SK-N-SH treated with all-trans-retinoic acid at 6 μM for 48 hours (cell line): ENCODE measurements at places on chromosomes 2 and 18.
A peak's percentile ranks its signal among the peaks of the same experiment; 100 is the strongest.

GRCh38 chr2:74080346-74080745 lies 67.4 kb downstream of the BOLA3 start:
- ATAC-seq: no peak

DNA sequence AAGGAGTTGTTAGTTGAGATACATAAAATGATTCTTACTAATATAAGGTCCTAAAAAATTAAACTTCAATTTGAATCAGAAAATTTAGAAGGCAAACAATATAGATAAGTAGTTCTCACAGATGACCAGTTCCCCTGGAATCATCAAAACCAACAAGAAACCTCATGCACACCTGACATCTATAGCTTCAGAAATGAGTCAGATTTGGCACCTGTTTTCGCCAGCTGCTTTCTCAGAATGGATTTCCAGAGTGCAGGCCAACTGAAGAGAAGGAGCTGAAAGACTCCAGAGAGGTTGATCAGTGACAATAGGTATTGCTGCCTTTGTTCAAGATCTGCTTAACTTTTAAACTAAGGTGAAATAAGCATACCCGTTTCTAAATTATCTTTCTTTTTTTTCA lies 192.4 kb downstream of the RDH14 start:
- ATAC-seq: no peak

DNA sequence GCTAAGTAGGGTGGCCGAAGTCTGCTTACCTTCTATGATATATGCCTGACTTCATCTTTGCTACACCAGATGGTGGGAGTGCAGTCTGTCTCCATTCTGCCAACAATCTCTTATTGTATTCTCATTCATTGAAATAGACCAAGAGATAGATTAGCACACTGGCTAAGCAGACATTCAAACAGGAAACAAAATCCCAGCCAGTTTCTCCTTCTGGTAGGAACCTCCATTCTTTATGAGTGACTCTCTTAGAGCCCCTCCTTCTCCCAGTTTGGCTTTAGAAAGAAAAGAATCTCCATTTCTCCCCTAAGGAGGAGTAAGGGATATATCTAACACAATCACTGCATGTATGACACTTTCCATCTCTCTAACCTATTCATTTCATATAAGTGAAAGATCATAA lies 118.9 kb upstream of the COL5A2 start:
- ATAC-seq: peak; percentile 51

- ATAC-seq: no peak
Observed at GRCh38 chr2:98870516-98871158, 65.4 kb downstream of the CRACDL start.

DNA sequence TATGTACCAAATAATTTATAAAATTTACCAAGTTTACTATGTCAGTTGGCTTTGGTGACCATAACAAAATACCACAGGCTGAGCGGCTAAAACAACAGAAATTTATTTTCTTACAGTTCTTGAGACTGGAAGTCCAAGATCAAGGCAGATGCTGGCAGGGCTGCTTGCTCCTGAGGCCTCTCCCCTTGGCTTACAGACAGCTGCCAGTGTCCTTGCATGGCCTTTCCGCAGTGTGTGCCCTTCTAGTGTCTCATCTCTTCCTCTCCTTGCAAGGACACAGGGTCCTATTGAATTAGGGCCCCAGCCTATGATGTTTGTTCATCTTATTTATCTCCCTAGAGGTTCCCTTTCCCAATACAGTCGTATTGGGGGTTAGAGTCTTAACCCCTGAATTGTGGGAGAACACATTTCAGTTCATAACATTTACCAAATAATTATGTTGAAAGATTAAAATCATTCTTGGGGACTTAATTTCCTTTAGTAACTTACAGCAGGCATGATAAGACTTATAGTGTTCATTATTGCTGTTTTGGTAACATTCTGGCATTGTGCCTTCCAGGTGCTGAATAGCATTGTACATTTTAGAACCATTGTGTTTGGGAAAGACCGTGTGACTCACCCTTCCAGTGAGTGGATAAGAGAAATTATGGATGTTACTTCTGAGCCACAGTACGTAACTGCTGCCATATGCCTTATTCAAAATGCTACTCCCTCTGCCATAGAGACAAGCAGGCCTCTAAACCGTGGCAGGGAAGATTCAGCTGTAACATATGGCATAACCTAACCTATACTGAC lies 317.5 kb downstream of the TMX3 start:
- no peak for ATAC-seq

- no peak for ATAC-seq
Observed at GRCh38 chr18:52069201-52069600, 270.8 kb upstream of the DCC start.

- ATAC-seq: peak; percentile 18; the same call in 1 of the 3 replicates
Observed at GRCh38 chr2:224946895-224947294, 95.4 kb downstream of the DOCK10 start.

DNA sequence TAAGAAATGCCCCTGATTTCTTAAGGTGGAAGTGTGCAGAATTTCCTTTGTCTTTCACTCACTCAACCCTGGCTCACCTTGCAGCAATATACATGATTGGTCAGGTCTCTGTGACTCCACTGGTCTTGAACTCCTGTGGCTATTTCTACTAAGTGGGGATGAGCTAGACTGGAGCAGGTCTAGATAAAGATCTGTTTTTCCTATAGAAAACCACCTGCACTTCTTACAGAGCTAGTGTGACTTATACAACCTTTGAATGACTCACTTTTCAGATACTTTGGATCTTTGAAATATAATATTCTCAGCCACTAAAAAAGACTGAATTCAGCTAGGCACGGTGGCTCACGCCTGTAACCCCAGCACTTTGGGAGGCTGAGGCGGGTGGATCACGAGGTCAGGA lies 98.5 kb upstream of the KCTD1 start:
- no peak for ATAC-seq

DNA sequence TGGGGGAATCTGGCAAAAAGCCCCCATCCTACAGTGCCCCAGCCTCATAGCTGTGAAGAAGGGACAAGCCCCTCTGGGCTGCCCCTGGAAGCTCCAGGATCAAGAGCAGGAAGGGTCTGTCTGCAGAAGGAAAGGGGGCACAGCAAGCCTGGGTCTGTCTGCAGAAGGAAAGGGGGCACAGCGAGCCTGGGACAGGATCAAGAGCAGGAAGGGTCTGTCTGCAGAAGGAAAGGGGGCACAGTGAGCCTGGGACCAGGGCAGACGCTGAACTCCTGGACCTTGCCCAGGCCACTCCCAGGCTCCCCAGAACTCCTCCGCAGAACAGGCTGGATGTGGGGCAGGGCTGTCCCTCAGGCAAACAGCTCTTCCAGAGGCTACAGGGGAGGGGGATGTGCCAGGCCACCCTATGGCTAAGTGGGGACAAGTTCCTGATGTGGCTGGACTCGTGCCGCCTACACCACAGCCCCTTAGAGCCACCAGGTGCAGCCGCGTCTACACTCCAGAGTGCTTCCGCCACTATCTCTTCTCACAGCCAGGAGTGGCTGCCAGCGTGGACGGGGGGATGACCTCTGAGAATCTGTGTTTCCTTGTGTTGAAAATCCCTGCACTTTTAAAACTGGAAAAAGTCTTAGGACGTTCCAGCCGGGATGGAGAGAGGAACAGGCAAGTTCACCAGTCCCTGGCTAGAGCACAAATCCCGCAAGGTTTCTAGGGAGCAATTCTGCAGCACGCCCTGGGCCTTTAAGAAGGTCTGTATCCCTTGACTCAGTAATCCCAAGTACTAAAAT lies 20.8 kb downstream of the KIF1A start:
- ATAC-seq: no peak

- no peak for ATAC-seq
Observed at GRCh38 chr2:212535996-212536816, 2.4 kb downstream of the ERBB4 start.

- no peak for ATAC-seq
Observed at GRCh38 chr2:126029316-126029715, 626.6 kb upstream of the GYPC start.

DNA sequence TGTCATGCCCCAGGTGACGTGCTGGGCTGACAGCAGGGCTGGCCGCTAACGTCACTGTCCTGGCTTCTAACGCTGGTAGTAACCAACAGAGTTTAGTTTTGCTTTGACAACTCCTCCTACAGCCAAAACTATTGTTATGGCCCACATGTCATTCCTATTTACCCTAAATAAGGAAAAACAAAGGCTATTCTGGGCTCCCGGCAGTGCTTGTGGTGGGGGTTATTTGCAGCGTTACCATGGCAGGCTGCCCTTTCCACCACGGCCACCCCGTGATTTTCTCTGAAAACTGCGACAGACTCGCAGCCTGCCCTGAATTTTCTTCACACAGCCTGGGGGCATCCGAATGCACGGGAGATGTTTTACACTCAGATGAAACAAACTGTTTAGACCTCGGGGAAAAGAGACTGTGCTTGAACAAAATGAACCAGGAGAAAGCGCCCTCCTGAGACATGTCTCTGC lies 115.2 kb downstream of the FAM210A start:
- ATAC-seq: peak; percentile 60

DNA sequence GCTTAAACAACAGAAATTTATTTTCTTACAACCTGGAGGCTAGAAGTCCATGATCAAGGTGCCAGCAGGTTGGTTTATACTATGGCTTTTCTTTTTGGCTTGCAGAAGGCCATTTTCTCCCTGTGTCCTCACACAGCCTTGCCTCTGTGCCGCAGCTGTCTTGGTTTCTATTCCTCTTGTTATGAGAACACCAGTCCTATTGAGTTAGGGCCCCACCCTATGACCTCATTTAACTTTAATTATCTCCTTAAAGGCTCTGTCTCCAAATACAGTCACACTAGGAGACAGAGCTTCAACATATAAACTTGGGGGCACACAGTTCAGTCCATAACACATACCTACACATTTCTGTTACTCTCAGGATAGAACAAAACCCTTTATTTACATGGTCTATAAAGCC lies 17.3 kb upstream of the RHOB start:
- no peak for ATAC-seq

- no peak for ATAC-seq
Observed at GRCh38 chr2:78999406-78999805, 26.1 kb upstream of the REG3G start.

- ATAC-seq: no peak
Observed at GRCh38 chr2:235600406-235600805, 106.6 kb downstream of the AGAP1 start.

GRCh38 chr2:129912066-129912820 lies 67.2 kb upstream of the RAB6C start:
- ATAC-seq: no peak

- peak; percentile 22 for ATAC-seq
Observed at GRCh38 chr2:9983401-9984216, 32.1 kb downstream of the GRHL1 start.

GRCh38 chr18:47968721-47969120 lies 38.3 kb upstream of the SMAD2 start:
- ATAC-seq: no peak

DNA sequence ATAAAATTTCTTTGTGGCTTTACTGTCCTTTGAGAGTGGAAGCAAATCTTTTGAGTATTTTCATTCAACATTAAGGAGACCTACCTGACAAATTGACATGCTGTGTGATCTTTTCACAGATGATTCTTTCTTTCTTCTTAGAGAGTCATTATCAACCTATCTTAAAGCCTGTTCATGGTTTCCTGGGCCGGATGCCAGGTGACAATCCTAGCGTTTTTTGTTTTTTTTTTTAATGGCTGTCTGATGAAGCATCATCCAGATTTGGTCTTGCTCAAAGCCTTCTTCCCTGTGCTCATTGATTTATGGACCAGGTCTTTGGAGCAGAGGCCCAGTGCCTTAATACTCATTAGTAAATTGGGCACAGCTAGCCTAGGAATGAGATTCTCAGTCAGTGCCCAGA lies 9.8 kb upstream of the MGAT5 start:
- peak; percentile 42 for ATAC-seq

DNA sequence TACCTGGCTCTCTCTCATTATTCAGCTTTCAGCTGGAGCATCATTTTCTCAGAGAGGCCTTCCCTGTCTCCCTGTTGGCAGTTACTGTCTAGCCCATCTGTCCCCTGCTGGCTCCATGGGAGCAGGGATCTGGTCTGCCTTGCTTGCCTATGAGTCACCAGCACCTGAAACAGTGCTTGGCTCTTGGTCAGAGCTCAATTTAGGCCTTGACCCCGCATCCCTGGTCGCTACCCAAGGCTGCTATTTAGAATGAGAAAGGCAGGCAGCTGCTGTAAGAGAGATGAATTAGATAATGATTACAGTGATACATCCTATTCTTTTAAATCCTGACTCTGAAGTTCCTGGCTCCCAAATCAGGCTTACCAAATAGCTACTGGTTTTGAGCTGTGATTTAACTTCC lies 32.9 kb downstream of the KCNE4 start:
- ATAC-seq: peak; percentile 81

DNA sequence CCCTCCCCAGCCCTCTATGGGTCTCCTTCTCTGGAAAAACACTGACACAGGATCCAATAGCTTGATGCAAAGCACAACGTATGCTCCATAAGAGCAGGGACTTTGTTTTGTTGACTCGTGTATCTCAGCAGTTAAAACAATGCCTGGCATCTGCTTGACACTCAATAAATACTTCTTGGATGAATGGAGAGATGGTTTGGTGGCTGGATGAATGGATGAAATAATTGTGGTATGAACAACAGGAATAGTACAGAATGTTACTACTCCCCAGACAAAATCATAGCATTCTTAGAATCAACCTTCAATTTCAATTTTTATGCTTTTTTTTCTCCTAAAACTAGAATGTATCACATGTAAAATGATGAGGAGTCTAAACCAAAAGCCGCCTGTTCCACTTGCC lies 57.4 kb downstream of the KCNE4 start:
- peak; percentile 47; the same call in 2 of the 3 replicates for ATAC-seq

- ATAC-seq: no peak
Observed at GRCh38 chr2:17545680-17546613, 5.5 kb downstream of the VSNL1 start.
